ENCODE measurements at places on chromosomes 1 and 21.

- no peak for DNase-seq
Measured at GRCh38 chr21:35368326-35368725, 319.2 kb upstream of the RUNX1 start.

- DNase-seq, result no peak
Measured at GRCh38 chr1:109241841-109242345, 7.4 kb upstream of the CELSR2 start.

- DNase-seq, result no peak
Measured at GRCh38 chr1:172626845-172627244, 32.1 kb upstream of the FASLG start.

DNA sequence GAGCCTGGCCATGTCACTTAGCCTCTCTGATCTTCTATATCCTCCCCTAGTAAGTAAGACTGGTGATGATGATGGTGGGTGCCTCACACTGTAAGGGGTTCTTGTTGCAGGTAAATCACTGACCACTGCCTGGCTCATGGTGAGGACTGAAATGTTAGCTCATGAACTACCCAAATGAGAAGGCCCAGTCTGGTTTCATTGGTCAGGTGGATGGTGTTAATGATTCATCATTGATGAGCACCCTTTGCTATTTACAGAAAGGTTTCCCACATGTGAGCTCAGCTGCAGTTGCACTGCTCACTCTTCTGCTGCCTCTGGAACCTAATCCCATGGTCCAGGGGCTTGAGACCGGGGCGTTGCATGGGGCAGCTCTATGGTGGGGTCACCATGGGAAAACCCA is 417.7 kb downstream of the PRDM2 start:
- no peak for DNase-seq

DNA sequence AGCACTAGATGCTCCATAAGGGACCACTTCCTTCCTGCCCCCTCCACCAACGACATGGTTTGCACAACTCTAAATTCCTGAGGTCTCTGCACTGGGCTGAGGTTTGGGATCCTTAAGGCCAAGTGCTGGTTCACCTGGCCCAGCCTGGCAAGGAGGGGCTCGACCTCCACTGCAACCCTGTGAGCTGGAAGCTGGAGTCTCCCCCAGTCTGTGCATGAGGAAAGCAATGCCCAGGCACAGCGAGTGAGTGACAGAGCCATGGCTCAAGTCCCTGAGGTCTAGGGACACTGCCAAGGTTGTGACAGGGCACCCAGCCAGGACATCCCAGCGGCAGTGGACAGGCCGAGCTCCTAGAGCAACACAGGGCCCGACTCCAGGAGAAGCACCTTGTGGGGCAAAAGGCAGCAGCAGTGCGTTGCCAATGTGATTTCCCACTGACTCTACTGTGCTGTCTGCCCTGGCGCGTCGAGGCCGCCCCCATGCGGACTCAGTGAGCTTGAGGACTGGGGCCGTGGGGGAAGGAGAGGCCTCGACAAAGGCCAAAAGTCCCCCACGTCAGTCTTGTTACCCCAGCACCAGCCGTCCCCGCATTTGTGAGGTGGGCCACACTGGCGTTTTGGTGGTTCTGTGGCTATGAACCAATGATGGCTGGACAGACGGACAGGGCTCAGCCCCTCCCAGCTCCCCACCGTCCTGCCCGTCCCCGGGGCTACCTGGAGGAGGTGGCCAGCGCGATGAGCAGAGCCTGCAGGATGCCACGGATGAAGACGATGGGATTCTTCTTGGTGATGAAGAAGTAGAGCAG is 30.0 kb downstream of the PODN start:
- no peak for DNase-seq

- no peak for DNase-seq
Measured at GRCh38 chr1:244237445-244237844, 186.4 kb downstream of the ZBTB18 start.

Measured in NCI-H187 treated with DMSO at 0.1 percent for 48 hours (cell line).